ENCODE measurements at places on chromosomes 3 and 15.

- no peak for DNase-seq
These were observed 108.3 kb downstream of the TFDP2 start for GRCh38 chr3:142040941-142041491.

DNA sequence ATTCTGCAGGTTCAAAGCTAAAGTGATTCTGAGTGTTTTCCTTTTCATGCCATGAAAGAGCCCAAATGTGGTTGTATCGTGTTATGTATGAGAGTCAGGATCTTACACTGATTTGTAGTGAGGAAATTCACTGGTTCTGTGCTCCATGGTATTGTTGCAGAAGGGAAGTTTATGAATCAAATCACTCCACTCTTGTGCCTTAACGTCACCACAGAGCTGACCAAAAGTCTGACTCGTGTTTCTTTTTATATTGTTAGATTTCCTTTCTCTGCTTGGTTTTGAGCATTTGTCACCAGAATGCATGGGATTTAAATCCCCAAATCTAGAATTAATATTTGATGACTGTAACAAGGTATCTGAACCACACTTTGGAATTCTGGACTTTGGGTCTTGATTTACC is 29.1 kb upstream of the SLC30A4 start:
- DNase-seq = no peak

DNA sequence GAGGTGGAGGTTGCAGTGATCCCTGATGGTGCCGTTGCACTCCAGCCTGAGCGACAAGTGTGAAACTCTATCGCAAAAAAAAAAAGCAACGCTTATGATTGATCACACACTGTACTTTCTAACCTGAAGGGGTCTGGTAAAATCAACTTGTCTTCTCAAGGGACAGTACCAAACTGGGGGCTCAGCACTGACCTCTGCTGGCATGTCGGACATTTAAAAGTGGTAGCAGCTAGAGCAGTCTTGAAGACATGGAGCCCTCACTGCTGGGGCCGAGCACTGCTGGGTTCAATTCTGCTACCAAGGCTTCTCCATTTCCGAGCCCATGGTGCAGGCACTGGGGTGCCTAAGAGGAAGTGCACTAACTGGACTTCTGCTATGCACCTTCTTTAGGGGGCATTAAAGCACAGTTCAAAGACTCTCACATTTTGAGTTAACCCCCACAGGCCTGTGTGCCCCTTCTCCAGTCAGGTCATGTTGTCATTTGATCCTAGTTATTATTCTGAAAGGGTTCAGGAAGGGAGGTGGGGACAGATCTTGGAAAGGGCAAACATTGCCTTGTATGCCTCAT is 26.4 kb upstream of the LAMP3 start:
- DNase-seq = peak; percentile 33

DNA sequence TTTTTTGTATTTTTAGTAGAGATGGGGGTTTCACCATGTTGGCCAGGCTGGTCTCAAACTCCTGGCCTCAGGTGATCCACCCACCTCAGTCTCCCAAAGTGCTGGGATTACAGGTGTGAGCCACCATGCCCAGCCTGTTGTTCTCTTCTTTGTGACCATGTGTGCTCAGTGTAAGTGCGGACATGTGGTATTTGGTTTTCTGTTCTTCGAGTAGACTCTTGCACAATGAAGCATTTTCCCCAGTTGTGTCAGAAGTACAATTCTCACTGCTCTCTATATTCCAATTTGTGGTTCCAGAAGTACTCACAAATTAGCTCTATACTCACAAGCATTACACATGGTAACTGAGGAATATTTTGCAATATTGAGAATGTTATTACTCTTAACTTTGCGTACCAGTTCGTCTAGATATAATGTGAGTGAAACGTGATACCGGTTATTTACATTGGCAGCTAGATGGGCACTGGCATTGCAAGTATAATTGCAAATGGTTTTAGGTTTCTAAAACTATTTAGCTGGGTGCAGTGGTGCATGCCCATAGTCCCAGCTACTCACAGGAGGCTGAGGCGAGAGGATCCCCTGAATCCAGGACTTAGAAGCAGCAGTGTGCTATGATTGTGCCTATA is 34.2 kb upstream of the MTMR14 start:
- DNase-seq = peak; percentile 0

DNA sequence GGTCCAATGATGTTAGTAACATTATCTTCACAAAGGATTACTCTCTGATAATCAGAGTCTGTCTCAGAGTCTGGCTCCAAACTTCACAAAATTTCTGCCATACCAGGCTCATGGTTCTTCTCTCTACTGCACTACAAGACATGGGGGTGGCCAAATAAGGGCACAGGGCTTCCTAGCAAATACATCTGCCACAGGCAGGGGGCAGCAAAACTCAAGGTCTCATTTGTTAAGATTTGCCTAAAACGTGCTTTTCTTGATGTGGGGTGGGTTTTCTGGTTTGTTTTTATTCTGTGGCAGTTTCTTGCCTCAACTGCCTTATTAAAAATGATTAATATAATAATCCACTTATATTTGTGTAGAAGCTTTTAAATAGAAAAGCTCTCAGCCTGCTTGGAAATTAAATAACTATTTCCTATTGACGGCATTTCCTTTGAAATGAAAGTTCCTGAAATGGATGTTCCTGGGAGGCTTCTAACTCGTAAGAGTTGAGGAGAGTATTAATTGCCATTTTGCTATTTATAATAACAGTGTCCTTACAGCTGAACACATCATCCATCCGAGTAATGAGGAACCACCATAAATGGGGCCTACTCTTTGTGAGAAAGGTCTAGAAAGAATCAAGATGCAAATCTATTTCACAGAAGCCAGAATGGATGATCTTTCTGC is 53.8 kb downstream of the SST start:
- peak; percentile 32 for DNase-seq

DNA sequence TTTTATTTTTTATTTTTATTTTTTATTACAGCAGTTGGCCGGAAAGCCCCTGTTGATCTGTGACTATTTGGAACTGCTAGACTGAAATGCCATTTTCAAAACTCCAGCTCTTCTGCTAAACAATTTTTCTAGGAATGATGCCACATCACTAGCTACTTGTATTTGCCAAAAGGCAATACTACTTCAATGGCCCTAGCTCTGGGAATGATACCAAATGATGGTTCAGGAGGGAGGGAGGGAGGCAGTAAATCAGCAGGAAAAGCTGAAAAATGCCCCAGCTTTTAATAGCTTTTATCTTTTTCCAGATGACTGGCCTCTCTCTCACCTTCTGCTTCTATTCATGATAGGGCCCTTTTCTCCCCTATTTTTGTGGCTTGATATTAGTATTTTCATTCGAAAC is 2.6 kb upstream of the CHL1 start:
- no peak for DNase-seq

GRCh38 chr15:31552482-31553099 is 226.0 kb downstream of the KLF13 start:
- DNase-seq = no peak

GRCh38 chr15:79004336-79004735 is 59.5 kb upstream of the CTSH start:
- DNase-seq = no peak

GRCh38 chr3:40262331-40262730 is 47.2 kb upstream of the EIF1B start:
- DNase-seq = no peak

GRCh38 chr3:126930936-126931600 is 51.8 kb upstream of the PLXNA1 start:
- DNase-seq = no peak

DNA sequence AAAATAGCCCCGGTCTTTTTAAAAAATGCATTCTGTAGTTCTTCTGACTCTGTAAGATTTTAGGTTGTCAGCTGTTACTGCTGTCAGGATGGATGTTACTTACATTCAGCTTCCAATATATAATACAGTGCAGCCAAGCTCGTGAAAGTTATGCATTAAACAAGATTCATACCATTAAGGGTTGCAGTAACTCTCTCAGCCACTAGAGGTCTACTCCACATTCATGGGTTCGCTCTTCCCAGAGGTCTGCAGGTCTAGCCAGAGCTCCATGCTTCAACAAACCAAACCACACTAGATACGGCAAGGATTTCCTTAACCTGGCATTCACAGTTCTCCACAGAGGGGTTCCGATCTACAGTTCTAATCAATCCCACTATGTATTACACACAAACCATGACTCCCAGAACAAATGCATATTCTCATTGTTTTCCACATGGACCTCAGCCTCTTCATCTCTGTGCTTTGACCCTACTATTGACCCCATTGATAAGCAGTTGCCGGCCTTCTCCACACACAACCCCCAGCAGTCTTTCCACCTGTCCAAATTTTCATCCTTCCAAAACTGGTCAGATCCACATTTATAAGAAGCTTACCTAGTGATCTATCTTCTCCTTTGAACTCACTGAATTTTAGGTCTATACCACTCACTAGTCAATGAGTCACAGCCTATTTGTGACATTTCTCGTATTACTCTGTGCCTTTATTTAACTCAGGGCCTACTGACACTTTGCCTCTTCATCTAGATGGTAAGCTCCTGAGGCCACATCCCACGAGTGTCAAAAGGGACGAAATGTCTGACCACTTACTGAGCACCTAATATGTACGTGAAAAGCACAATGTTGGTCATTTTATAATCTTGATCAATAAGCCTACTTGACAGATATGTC is 33.7 kb downstream of the RORA start:
- DNase-seq = peak; percentile 63

- DNase-seq = no peak
These were observed 20.4 kb downstream of the SLC7A14 start for GRCh38 chr3:170565495-170565894.

- no peak for DNase-seq
These were observed 11.8 kb downstream of the CYFIP1 start for GRCh38 chr15:22968366-22968765.

DNA sequence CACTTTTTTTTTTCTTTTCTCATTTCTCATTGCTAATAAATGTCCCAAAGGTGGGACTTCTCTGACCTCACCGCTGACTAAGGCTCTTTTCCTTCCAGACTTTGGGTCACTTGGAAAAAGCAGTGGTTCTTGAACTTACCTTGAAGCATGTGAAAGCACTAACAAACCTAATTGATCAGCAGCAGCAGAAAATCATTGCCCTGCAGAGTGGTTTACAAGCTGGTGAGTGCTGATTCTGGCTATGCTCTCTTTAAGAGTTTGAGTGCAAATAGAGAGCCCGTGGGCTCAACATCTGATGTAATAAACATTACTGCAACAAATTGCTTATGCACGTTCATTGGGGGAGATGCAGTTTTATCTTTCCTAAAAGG is 2.0 kb downstream of the BHLHE40 start:
- DNase-seq = no peak

DNA sequence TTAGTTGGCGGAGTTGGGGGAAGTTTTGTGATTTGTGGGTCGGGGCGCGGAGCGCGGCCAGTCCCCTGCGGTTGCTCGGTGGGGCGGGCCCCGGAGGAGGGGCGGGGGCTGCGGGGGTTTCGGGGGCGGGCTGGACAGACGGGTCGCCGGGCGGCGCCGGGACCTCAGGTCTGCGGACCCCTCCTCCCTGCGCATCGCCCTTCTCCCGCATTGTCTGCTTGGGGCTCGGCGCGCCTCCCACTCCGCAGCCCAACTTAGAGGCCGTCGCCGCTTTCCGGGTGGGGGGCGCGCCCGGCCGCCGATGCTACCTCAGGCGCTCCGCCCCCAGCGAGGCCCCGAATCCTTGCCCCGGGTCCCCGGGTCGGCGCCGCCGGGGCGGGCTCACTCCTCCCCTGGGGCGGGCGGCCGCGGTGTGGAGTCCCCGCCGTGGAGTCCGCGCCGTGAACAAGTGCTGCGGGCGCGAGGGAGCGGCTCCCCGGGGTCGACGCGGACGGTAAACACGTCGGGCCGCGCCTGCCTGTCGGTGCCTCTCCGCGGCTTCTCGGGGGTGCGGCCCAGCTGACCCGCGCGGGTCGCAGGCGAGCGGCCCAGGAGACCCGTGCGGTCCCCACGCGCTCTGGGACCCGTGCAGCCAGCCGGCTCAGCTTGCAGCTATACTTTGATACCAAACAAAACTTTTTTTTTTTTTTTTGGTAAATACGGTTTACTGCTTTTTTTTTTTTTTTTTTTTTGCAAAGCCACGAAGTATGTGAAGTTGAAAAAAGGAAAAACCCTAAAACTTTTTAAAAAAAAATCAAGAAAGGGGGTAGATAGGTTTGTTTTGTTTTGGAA is 624 bp downstream of the AKAP13 start:
- DNase-seq = no peak

GRCh38 chr15:66701422-66702034 is 508 bp upstream of the SMAD6 start:
- DNase-seq = no peak

All from NCI-H1417 (cell line).